ENCODE measurements at places on chromosomes 1 and 21.

DNA sequence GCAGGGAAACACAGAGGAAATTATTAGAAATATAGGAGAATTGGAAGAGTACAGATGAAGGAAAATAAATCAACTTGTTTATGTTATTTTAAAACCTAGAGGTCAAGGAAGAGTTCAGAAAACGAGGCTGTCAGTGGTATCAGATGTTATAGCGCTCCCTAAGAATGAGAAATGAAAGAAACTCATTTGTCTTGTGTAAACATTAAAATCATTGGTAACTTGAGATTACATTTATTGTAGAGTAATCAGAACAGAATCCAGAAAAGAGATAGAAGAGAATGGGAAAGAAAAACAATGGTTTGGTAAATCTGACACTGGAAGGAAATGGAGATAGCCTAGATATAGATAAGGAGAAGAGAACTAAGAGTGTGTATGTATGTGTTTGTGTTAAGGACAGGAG lies 106.4 kb downstream of the ATF6 start:
- no peak for DNase-seq

- DNase-seq = no peak
These were observed 198.4 kb downstream of the MATN1 start for GRCh38 chr1:30524840-30525617.

DNA sequence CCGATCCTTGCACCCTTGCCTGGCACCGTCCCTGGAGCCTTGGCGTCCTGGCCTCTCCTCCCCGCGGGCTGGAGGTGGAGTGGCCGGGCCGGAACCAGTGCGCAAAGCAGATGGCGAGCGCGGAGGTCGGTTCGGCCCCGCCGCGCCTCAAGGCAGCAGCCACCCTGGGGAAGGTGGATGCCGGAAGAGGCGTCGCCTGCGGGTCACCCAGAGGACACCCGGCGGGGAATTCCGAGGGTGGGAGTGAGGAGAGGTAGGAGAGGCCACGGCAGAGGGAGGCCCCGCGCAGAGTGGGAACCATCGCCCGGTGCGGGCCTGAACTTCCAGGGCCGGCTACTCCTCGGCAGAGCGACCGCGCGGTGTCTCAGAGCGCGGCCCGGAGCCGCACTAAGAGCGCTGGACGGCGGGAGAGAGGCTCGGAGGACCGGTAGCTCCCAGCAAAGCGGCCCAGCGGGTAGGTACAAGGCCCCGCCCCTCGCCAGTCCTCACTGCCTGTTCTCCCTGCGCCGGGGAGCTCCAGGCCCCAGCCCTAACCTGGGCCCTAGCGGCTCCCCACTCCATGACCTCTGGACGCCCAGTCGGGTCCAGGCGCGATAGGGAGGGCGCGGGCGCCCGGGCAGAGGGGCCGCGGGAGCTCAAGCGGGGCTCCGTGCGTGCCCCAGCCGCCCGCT lies at the start of gene RNF207:
RNF207 (plus strand) TSS at position 271 of the 671 bp plus-strand sequence. CDS start 417 bp downstream, outside the sequence.
- DNase-seq = peak; percentile 47

DNA sequence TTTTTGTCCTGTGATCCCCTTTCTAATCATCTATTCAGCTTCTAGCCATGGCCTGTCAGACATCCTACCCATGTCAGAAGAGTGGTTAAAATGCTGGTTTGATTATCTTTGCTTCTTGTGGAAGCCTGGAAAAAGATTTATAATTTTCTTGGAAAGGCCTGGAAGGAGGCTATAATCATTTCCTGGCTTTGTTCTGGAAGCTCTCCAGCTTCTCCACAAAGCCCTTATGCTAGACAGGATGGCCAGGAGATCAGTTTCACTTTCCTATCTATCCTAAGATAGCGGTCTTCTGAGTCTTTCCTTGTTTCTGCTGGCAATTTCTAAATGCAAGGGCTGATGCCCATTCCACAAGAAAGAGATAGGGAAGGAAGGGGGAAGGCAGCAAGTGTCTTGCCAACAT lies 90.9 kb upstream of the SLC44A3 start:
- DNase-seq = peak; percentile 80

GRCh38 chr1:111191496-111191895 lies 8.9 kb downstream of the DENND2D start:
- peak; percentile 93 for DNase-seq

DNA sequence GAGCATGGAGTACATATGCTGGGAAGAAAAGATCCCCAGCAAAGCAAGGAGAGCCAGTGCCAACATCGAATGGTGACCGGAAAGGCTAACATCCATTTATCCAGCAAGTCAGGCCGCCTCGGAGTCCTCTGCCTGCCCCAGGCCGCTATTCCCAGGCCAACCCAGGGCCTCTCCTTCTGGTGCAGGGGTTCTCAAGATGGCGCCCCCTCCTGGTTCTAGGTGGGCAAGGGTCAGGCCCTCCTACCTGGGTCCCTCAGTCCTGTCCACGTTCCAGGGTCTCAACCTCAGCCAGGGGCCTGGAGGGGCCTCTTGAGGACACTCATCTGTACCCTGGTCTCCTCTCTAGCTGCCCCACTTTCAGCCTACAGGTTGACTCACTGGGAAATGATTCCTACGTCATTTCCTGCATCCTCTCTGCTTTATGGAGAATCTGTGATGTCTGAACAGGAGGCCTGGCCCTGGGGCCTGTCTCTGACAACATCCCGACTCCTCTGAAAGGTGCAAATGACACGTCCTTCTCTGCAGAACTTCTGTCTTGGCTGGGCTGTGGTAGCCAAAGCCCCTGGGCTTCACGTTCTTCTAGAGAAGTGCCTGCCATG lies 145.3 kb downstream of the PSMG1 start:
- DNase-seq = no peak

DNA sequence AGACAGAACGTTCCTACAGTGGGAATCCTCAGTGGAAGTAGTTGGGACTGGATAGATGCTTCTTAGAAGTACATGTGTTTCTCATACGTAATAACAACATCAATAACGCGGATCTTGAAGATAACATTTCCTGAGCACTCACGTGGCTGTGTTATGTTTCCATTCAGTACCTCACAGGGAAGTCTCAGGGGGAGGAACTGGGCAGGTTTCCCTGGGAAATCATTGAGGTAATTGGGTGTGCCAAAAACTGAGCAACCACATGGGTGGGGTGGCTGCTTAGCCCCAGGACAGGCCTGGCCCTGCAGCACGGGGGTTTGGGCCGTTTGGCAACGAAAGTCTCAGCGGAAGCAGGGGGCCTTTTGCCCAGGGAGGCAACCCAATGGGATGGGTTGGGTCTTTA lies 133.8 kb downstream of the ZSCAN20 start:
- DNase-seq = no peak

DNA sequence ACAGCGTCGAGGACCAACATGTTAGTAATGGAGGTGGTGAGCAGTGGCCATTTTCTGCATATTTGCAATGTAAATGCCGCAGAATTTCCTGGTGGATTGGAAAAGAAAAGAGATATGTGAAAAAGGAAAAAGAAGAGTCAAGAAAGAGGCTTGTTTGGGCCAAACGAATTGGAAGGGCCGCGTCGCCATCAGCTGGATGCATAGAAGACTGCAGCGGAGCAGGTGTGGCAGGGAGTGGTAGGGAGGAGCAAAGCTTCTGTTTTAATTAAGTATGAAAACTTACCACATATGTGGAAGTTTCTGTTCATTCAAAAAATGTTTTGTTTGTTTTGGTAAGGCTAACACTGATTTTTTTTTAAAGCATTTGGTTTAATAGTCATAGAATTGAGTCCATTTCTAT lies 690.7 kb downstream of the NCAM2 start:
- DNase-seq = peak; percentile 13

DNA sequence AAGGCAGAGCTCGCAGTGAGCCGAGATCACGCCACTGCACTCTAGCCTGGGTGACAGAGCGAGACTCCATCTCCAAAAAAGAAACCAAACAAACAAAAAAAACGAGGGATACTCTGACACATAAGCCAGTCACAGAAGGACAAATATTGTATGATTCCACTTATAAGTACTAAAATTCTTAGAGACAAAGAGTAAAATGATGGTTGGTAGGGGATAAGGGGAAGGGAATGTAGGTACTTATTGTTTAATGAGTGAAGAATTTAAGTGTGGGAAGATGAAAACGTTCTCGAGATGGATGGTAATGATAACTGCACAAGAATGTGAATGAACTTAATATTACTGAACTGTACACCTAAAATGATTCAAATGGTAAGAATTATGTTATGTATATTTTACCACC lies 66.7 kb upstream of the GUCA2A start:
- no peak for DNase-seq

GRCh38 chr1:245858722-245859492 lies 648.2 kb downstream of the SMYD3 start:
- DNase-seq = no peak

GRCh38 chr1:223102797-223103533 lies 40.1 kb downstream of the TLR5 start:
- DNase-seq = no peak

DNA sequence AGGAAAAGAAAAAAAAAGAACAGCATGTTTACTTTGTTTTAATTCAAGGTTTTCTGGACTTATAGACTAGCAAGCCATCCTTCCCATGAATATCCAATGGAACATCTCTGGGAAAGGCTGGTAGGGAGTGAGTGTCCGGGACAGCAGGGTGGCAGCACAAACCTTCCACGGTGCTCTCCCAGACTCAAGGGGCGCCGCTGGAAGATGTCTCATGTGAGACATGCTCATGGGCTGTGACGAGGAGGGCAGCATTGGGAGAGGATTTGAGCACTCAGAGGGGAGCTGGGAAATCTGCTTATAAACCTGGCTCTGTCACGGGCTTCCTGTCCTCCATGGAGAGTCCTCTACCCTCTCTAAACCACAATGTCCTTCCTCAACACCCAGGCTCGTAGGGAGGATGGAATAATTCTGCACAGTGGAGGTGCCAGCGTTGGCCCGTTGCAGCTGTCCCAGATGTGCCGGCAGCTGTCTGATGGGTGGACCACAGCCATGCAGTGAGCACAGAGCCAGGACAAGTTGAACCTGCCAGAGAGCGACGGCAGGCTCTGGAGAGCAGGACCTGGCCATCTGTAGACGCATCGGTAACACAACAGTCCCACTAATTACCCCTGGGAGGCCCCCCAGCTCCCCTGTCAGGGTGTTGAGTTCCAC lies 100.1 kb upstream of the IGSF21 start:
- no peak for DNase-seq

GRCh38 chr1:21567241-21568005 lies 58.2 kb downstream of the ALPL start:
- no peak for DNase-seq

DNA sequence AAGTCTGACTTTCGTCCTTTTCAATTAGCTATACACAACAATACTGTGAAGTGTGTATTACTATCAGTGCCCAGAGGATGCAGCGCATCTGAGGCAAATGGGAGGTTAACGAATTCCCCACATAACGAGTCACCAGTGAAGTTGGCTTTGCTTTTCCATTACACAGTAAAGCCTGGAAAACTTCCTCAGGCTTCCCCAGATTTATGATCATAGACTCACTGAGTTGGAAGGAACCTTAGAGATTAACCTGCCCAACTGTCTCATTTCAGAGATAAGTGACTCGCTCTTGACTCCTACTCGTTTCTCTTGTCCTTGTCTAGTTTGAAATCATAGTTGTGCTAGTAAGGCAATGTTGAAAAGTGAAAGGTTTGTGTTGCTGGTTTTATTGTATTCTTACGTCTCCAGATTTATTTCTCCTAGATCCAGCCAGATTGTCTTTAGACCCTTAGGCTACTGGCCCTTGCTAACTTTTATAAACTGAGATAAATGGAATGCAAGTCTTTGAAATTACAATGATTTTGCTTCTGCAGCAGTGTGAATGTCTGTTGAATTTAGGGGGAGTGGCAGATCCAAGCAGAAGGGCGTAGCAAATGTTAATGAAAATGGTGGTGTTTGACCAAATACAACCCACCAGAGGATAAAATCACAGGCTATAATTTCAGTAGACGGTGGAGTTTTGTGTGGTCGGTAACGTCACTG lies 17.3 kb downstream of the S1PR1 start:
- peak; percentile 61 for DNase-seq

DNA sequence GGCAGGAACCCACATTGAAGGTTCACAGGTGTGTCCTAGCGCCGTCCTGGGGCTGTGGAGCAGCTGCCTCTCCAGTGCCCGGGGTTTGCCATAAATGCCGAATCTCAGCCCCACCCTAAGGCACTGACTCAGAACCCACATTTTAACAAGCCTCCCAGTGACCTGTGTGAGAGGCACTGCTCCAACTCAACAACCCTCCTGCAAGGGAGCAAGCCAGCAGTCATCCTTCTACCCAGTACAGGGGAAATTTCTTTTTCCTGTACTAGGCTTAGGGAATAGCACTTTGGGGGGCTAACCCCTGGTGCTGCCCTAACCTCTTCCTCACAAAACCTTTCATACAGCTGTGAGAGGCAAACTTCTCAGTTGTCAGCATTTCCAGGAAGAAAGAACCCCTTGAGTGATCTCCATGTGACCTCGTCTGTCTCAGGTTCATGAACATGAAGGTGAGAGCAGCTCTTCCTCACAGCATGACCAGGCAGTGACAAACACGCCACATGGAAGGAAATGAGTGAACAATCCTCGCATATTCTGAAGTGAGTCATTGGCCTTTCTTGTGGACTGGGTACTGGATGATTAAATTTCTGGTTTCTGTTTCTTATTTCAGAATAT lies 11.4 kb upstream of the BCAR3 start:
- peak; percentile 86 for DNase-seq
